ENCODE measurements at places on chromosomes 7 and 10.

GRCh38 chr10:131901181-131901829 is 497 bp downstream of the PPP2R2D start:
- peak; percentile 51 for DNase-seq

DNA sequence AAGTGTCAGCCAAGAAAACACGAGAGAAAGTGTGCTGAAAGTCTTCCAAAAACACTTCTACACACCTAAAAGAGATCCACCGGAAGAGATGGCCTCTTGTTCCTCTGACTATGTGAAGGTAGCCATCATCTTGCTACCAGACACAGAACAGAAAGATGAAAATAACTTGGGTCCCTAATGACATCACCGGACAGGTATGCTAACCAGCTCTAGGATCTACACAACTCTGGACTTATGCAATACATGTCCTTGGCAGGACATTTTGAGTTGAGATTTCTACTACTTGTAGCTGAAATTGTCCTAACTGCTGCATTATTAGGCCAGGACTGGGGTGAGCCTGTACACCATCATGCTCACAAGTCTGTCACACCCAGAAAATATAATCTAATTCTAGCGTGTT is 358.7 kb downstream of the ELMO1 start:
- peak; percentile 31 for DNase-seq

- DNase-seq = no peak
Measured at GRCh38 chr10:31724296-31724695, 204.3 kb downstream of the ARHGAP12 start.

DNA sequence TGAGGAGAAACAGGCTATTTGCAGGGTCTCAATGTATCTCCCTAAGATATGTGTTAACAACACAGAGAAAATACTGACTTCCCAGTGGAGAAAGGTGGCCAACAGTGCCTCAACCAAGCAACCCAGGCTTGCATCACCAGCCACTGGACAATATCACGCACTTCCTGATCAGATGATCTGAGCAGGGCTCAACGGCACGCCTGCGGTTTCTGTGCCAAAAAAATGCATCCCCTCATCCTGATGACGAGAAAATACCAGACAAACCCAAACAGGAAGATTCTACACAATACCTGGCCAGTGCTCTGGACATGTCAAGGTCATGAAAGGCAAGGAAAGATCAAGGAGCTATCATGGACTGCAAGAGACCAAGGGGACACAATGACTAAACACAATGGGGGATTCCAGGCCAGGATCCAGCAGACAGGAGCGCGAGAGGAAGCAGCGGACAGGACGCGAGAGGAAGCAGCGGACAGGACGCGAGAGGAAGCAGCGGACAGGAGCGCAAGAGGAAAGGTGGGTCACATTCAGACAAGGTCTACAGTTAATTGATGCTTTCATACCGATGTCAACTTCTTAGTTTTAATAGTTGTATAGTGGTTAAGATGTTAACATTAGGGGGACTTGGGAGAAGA is 51.1 kb downstream of the GNA12 start:
- no peak for DNase-seq

DNA sequence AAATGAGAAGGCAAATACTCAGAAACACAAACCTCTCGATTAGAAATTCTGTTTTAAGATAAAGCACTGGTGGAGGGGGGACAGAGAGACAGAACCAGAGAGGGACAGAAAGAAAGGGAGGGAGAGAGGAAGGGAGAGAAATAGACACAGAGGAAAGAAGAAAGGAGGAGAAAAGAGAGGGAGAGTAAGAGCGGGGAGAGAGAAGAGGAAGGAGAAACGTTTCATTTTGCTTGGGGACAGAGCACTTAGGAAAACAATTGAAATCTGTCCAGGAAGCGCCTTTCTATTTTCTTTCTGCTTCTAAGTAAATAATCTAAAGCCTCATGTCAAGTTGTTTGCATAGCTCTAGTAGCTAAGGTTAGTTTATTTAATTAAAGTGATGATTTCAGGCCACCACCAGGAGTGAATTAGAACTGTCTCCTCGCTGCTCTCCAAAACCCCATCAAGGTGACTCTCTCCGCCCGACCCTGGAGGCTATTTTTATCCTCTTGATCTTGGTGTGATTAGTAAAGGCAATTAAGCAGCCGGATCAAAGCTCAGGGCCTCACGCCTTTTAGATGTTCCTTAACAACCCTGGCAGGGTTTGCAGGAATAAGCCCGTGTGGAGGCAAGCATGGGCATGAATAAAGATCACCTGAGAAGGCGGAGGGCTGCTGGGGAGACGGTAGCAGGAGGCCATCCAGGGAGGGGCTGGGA is 73.4 kb upstream of the INSIG1 start:
- DNase-seq = no peak

GRCh38 chr7:31633894-31634494 is 53.0 kb upstream of the PPP1R17 start:
- DNase-seq = peak; percentile 67

DNA sequence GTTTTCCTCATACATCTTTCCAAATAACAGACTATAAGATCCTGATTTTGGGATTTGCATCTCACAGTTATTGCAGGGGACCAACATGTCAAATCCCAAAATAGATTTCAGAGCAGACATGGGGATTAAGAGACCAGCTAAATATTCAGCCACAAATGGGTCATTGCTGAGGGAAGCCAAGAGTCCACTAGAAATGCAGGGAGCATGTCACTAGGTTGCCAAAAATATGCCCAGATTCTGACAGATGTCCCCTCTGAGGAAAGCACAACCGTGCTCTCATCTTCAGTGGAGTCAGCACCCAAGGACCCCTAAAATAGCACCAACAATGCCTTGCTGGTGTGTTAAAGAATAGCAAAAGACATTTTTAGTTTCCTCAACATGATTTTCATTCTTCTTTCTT is 56.2 kb upstream of the AGK start:
- DNase-seq = no peak

DNA sequence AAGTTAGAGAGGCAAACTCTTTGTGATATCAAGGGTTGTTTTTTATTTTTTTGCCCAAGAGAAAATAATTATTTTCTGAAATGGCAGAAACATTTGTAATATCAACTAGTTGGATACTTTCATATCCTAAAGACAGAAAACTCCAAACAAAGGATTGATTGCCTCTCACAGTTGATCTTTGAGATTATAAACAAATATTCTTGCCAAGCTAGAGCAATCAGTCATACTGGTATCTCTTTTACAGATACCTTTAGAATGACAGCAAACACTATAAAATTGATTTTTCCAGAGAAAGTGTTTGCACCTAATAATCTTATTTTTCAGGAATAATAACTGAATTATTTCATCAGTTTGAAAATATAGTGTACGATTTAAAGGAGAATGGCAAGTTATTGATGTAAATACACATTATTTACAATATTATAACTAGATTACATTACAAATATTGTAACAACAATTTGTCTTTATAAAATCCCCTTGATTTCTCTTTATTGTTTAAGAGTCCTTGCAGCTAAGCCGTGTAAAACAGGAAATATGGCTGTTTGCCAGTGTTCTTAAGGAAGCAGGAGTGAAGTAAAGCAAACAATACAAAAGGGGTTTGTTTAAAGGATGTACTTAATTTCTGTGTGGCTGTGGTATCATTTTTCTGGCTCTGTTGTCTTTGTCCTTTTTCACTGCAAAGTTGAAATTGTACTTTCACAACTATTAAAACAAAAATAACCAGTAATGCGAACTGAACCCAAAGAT is 58.4 kb downstream of the MAPK8 start:
- peak; percentile 61 for DNase-seq

- DNase-seq = no peak
Measured at GRCh38 chr10:13195016-13195415, 33.7 kb downstream of the MCM10 start.

- DNase-seq = no peak
Measured at GRCh38 chr7:133309333-133309732, 56.5 kb downstream of the EXOC4 start.

- DNase-seq = peak; percentile 79
Measured at GRCh38 chr7:27697861-27698430, 35.3 kb upstream of the HIBADH start.

DNA sequence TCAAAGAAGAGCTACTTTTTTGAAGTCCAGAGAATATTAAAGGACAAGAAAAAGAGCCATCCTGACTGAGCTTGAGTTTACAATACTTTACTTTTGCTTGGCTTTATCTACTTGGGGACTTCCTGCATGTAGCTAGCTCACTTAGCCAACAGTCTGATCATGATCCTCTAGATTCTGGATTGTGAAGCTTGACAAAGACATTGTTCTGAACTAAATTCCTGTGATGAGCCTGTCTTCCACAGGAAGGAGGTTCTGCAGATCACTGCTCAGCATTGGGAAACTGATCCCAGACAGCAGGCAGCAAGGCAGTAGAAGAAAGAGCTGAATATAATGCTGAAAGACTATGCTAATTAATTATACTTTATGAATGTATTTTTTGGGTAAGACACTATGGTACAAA is 296.4 kb downstream of the DGKB start:
- DNase-seq = peak; percentile 32

DNA sequence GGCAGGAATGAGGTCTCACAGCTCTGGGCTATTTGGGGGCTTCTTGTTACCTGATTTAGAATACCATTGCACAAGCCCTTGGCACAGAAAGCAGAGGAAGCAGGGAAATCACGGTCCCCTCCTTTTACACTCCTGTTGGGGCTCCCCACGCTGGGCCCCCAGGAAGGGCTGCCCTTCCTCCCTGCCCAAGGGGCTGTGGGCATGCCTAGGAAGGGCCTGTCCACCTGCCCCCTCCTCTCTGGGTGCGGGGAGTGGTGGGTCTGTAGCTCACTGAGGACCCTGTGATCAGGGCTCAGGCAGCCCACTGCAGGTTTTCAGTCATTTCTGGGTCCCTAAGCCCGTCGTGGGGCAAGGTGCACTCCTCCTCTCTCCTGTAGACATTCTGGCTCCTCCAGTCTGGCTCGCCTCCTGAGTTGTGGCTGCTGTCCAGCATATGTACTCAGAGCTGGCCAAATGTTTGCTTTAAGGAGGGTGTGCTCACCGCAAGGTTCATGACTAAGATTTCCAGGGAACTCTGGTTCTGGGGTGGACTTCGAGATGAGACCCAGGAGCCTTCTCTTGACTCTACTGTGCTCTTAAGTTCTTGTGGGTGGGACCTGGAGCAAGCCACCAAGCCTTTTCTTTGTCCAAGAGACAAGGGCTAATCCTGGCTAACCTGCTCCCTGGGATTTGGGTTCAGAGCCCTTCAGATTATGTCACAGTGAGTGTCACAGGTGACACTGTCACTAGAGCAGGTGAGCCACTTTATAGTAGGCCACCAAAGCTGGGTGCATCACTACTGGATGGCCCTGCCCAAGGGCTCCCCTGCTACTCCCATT is 56.0 kb downstream of the TACR2 start:
- DNase-seq = peak; percentile 76

DNA sequence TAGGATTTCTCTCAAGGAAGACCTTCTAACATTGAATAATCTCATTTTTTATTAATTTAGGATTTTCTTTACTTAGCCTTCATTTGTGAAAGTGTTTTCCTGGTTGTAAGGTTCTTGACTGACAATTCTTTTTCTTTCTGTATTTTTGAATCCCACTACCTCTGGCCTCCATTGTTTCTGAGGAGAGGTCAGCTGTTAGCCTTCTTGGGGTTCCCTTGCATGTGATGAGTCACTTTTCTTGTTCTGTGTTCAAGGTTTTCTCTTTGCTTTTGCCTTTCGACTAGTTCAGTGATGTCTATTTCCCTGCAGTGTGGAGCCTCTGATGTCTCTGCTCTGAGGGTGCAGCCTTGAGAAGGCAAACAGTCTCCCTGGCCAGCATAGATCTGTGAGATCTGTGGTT is 304.1 kb upstream of the ZNF32 start:
- no peak for DNase-seq

DNA sequence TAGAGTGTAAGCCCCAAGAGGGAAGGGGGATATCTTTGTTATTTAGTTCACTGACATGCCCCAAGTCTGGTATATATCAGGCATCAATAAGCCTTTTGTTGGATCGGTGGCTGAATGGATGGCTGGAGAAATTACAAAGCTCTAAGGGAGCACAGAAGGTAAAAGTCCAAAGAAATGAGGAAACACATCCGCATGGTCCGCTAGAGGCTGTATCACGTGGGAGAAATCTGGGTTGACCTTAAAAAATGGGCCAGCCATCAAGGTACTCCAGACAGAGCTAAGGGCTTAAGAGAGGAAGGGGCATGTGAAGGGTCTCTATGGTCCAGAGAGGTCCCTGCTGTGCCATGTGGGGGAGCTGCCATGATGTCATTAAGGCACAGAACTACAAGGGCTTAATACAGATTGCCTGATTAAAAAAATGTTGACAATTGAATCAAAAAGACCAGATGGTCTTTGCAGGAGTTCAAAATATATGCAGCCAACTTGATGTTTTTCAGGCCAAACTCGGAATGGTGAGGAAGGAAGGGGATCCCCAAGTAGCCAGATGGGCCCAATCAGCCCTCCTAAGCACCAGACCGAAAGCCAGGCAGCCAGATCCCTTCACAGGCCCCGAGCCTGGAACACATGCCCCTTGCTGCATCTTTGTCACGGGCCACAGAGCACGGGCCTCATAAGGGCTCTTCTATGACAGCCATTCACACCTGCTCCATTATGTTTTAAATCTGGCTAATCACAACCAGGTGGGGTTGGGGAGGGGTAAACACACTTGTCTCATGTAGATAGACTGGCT is 31.9 kb downstream of the SCRN1 start:
- DNase-seq = no peak

GRCh38 chr7:5457245-5457735 is 33.7 kb upstream of the TNRC18 start:
- DNase-seq = no peak

DNA sequence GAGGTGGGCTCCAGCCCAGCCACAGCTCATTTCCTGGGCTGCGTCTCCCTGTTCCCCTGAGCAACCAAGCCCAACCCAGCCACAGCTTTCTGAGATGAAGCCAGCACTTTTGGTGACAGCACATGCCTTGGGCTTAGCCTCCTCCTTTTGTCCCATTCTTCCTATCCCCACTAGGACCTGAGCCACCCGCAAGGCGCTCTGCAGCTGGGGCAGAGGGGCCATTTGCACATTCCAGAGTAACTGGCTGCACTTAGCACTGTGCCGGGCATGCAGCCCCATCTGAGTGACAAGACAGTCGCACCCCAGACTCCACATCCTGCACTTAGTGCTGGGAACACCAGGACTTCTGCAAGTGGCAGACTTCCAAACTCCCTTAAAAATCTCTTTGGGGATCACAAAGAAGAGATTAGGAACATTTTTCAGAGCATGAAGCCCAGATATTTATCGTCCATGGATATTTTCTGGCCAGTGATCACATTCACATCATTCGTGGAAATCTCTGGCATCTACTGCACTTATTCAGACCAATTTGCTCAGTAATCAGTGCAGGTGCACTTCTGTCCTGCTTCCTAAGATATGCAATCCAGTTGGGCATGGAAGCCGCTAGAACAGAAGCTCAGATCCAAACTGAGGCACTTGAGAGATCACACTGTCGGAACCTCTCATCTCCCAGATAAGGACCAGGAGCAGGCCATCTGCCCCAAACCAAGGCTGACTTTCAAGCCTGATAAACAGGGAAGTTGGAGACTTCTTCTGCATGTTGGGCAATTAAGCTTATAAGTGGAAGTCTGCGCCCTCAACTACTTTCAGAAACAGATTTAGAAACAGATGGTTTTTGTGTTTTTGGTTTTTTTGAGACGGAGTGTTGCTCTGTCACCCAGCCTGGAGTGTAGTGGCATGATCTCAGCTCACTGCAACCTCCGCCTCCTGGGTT is 26.4 kb downstream of the CHST15 start:
- DNase-seq = no peak

- DNase-seq = no peak
Measured at GRCh38 chr10:76299501-76299900, 868.1 kb downstream of the LRMDA start.

Measured in kidney tubule cell (primary cell).